CD8-positive, alpha-beta memory T cell (primary cell): ENCODE measurements at places on chromosomes 13 and 19.

DNA sequence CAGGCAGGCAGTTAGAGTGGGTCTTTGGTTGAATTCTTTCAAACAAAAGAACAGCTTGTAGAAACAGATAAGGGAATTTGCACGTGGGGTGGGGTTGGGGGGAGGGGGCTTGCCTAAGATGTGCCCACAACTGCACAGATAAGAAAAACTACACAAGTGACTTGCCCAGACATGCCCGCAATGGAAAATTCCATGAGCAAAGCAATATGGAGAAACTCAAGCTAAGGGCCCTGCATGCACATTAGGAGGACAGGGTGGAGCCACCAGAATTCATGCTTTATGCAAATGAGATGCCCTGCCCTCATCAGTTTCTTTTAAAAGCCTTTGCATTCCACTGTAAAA lies 755.6 kb upstream of the MIR17HG start:
- H3K27ac ChIP-seq = no peak overlapping the region
- H3K4me3 ChIP-seq = no peak overlapping the region
- no peaks in the 10 kb centered on the region for H3K4me1 ChIP-seq
- no peak for DNase-seq
- no peaks in the 10 kb centered on the region for H3K27me3 ChIP-seq
- H3K36me3 ChIP-seq = no peaks in the 10 kb centered on the region

DNA sequence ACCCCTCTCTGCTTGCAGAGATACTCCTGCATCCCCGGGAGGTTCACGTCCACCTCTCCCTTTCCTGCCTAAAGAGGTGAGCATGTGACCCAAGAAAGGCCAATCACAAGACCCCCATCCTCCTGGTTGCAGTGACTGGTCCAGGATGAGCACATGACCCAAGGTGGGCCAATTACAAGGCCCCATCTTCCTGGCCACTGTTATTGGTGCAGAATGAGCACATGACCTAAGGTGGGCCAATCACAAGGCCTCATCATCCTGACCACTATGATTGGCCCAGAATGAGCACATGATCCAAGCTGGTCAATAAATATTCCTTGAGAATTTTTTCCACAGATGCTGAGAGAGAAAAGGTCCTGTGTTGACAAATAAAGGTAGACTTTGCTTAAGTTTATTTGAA lies 350.7 kb downstream of the EFNB2 start:
- H3K36me3 ChIP-seq = no peaks in the 10 kb centered on the region
- H3K4me1 ChIP-seq = no peaks in the 10 kb centered on the region
- no peak overlapping the region for H3K27ac ChIP-seq
- no peak for DNase-seq

GRCh38 chr13:98910501-98910951 lies 67.3 kb downstream of the DOCK9 start:
- no peaks in the 10 kb centered on the region for H3K27me3 ChIP-seq
- H3K36me3 ChIP-seq = peaks cover 13% of the 10 kb centered on the region
- no peak for DNase-seq
- H3K4me1 ChIP-seq = peaks cover 18% of the 10 kb centered on the region
- H3K27ac ChIP-seq = no peak overlapping the region
- H3K4me3 ChIP-seq = no peak overlapping the region

GRCh38 chr19:4064496-4065260 lies 2.0 kb downstream of the ZBTB7A start:
- H3K27ac ChIP-seq = peak overlapping the region; percentile 70
- no peaks in the 10 kb centered on the region for H3K27me3 ChIP-seq
- H3K36me3 ChIP-seq = no peaks in the 10 kb centered on the region
- peak overlapping the region; percentile 58 for H3K4me3 ChIP-seq
- peaks cover 60% of the 10 kb centered on the region for H3K4me1 ChIP-seq
